ENCODE measurements at places on chromosomes 2 and 18. TPM values are rescaled to one million over a fixed set of nuclear protein-coding genes. Genes with fewer than 3 reads are reported as not detected.

Gene EMX1
- total RNA-seq = 3.7 TPM

DNA sequence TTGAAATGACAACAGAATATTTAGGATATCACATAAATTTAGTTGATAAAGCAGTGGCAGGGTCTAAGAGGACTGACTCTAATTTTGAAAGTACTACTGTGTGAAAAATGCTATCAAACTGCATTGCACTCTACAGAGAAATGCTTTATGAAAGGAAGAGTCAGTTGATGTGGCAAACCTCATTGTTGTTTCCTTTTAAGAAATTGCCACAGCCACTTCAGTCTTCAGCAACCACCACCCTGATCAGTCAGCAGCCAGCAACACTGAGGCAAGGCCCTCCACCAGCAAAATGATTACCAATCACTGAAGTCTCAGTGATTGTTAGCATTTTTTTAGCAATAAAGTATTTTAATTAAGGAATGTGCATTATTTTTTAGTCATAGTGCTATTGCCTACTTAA is 488.7 kb upstream of the SLC39A10 start:
- no peak for DNase-seq

GRCh38 chr18:61459896-61460648 is 126.8 kb downstream of the CDH20 start:
- no peak for DNase-seq

DNA sequence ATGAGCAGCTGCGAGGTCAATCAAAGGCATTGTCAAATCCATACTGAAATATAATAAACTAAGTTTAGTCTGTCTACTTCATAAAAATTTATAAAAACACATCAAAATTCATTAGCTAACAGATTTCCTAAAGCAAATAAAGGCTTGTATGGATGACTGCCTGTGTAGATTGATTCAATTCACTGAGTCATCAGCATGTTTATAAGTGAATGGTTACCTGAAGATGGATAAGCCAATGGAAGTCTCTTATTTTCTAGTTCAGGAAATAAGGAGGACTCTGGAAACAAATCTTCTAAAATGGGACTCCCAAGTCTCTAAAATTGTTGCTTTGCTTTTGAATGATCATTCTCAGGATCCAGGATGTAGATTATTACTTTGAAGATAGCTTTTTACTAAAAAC is 57.0 kb upstream of the HNRNPA3 start:
- no peak for DNase-seq

All from endothelial cell (in vitro differentiated cells).